Spleen (tissue), 13 donors: ENCODE measurements at places on chromosomes 6 and 20. TPM values are rescaled to one million over a fixed set of nuclear protein-coding genes. Genes with fewer than 3 reads are reported as not detected.

- no peak overlapping the region for H3K4me3 ChIP-seq
- H3K4me1 ChIP-seq = peaks cover 52% of the 10 kb centered on the region
- no peak for DNase-seq
Observed at GRCh38 chr6:111718990-111719389, 113.3 kb upstream of the TRAF3IP2 start.

DNA sequence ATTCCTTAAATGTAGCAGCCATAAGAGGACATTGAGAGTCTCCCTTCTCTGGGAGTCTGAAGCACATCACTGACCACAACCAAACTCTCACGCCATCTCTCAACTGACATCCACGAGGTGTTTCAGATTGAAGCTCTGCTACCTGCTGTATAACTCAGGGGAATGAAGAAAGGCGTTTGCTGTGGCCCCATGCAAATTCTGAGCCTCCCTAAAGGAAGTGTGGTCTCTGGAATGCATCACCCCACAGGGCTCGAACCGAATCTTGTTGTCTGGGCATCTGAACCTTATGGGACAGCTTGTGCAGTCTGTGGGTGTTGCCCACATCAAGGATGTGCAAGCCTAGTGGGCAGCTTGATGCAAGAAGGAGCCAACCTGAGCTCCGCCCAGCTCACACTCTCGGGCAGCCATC is 10.9 kb downstream of the PMEPA1 start:
- no peak overlapping the region for H3K4me3 ChIP-seq
- no peaks in the 10 kb centered on the region for H3K27me3 ChIP-seq
- DNase-seq = no peak
- H3K27ac ChIP-seq = no peak overlapping the region
- H3K36me3 ChIP-seq = no peaks in the 10 kb centered on the region

DNA sequence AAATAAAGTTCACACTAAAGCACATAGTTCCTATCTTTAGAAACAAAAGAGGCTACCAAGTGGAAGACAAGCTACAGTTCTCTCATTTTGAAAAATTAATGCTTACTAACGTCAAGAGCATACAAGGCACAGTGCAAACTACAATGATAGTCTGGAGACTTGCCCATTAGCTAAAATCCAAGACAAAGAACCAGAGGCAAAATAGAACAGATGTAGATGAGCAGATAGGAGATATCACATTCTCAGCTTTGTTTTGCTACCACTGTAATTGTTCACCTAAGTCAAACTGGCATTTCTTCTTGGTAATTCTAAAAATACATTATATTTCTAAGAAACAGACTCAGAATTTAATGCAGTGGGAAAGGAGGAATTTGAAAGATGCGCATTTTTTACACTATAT is 5.2 kb downstream of the TMEM30A start:
- H3K27ac ChIP-seq = no peak overlapping the region
- no peak for DNase-seq
- H3K36me3 ChIP-seq = no peaks in the 10 kb centered on the region
- peaks cover 95% of the 10 kb centered on the region for H3K4me1 ChIP-seq

GRCh38 chr6:109296452-109296851 is 85.8 kb downstream of the CD164 start:
- no peak overlapping the region for H3K4me3 ChIP-seq
- H3K27me3 ChIP-seq = no peaks in the 10 kb centered on the region
- H3K4me1 ChIP-seq = peaks cover 26% of the 10 kb centered on the region
- no peak for DNase-seq

DNA sequence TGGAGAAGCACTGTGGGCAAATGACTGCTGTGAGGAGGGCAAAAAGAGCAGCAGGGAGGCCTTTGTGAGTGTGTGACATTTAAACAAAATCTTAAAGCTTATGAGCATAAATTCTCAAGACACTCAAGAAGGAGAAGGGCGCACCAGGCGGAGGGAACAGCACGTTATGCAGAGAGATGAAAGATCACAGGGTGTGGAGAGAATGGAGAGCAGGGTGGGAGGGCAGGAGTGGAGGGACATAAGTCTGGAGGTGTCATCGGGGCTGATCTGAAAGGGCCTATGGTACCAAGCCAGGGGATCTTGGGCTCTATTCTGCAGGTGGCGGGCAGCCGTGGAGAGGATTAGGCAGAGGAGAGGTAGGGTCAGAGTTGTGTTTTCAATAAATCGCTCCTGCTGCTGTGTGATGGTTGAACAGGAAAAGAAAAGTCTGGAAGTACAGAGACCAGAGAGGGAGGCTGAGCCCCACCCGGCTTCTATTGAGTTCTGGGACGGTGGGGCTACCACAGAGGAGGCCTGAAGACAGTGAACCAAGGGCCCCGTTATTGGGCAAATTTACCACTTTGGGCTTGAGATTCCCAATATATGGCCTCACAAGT is 24.3 kb upstream of the DLGAP4 start:
- H3K27me3 ChIP-seq = no peaks in the 10 kb centered on the region
- H3K4me3 ChIP-seq = no peak overlapping the region
- H3K36me3 ChIP-seq = no peaks in the 10 kb centered on the region
- DNase-seq = no peak

The METTL24 gene
- not detected for polyA plus RNA-seq

The SLC22A2 gene
- polyA plus RNA-seq = not detected

The CD83 gene
- polyA plus RNA-seq = 25.6 TPM

The GCNT2 gene
- polyA plus RNA-seq = 1.8 TPM

The VSX1 gene
- not detected for polyA plus RNA-seq

The ATP6V1G2 gene
- polyA plus RNA-seq = 2.2 TPM

The XKR7 gene
- polyA plus RNA-seq = 0.03 TPM
